Placental pericyte (primary cell): ENCODE measurements at places on chromosomes 12 and 14. TPM values are rescaled to one million over a fixed set of nuclear protein-coding genes. Genes with fewer than 3 reads are reported as not detected.

Gene IL31
- total RNA-seq, result not detected in 2 replicates

Gene TCL1B
- not detected in 2 replicates for total RNA-seq

Gene KRT73
- total RNA-seq, result not detected in 2 replicates

Gene CAPS2
- 1.8 and 2.4 TPM in 2 replicates for total RNA-seq

Gene CDH24
- 3.1 and 9.2 TPM in 2 replicates for total RNA-seq

Gene GLS2
- not detected in 2 replicates for total RNA-seq

Gene SYNDIG1L
- total RNA-seq, result not detected in 2 replicates

Gene NPAS3
- total RNA-seq, result 1.6 TPM in 1 of 2 replicates, not detected in the other

Gene LRFN5
- 0.22 and 3.6 TPM in 2 replicates for total RNA-seq

Gene ZDHHC22
- under 0.01 TPM in 1 of 2 replicates, not detected in the other for total RNA-seq

Gene ARHGAP9
- 0.14 and 0.66 TPM in 2 replicates for total RNA-seq

Gene TAS2R7
- total RNA-seq, result not detected in 2 replicates
